CD4-positive, alpha-beta T cell treated with Interleukin-15 for 4 hours (primary cell): ENCODE measurements at places on chromosomes 5 and 9.

- no peak for DNase-seq
Measured at GRCh38 chr9:107020040-107020530, 157.1 kb downstream of the ZNF462 start.

GRCh38 chr5:170293273-170293672 is 4.3 kb downstream of the LCP2 start:
- peak; percentile 78 for DNase-seq

- no peak for DNase-seq
Measured at GRCh38 chr9:129173296-129174101, 4.6 kb downstream of the IER5L start.

- no peak for DNase-seq
Measured at GRCh38 chr5:180639741-180640610, 9.4 kb downstream of the FLT4 start.

GRCh38 chr5:9239071-9239470 is 306.8 kb downstream of the SEMA5A start:
- no peak for DNase-seq

DNA sequence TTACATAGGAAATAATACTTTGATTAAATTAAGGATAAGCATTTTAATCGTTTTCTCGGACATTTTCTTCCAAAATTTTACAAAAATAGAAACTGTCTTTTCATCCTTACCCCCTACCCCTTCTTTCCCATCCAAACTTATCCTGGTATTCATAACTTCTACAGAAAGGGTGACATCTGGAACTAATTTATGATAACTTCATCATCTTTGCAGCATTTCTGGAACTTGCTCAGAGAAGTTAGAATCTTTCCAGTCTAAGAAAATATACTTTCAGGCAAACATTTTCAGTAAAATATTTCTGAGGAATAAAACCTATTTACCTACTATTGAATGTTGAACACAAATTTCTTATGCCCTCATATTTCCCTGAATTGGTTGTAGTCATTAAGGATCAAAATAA is 309.0 kb downstream of the MAN2A1 start:
- DNase-seq = no peak

DNA sequence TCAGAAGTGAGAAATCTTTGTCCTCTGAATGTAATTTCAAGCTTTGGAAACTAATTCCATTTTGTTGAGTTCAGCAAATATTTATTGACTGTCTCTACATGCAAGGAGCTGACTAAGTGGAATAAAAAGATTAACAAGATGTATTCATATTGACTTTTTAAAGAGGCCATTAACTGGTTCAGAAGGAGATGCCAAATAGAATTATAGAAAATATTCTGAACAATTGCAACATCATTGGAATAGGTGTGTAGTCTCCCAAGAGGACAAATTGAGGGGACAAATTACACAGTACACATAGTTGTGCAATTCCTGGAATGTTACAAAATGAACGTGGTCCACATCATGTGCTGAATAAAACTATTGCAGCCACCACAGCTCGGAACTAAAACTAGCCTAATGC is 224.2 kb downstream of the NPR3 start:
- DNase-seq = no peak

- no peak for DNase-seq
Measured at GRCh38 chr5:168162464-168162863, 129.0 kb upstream of the WWC1 start.

DNA sequence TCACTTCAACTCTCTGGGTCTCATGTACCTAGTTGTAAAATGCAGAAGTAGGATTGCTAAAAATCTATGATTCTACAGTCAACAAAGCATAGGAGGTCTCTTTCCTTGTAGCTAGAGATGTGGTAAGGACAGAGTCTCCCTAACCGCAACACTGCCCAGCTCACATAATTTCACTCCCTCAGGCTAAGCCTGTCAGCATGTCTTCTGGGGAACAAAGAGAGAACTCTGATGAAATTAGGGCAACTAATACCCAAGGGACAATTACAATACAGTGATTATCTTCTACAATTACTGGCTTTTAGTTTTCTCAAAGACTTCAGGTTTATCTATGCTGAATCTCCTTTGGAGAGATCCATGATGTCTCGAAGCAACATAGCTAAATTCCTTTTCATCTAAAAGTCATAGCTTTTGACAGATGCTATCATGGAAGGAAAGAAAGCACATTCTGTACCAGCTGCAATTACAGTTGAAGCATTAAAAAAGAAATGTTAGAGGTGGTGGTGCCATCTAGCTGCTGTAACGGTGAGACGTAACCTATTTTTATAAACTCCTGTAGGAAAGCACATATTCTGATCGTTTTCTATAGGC is 141.1 kb upstream of the TARS1 start:
- no peak for DNase-seq

DNA sequence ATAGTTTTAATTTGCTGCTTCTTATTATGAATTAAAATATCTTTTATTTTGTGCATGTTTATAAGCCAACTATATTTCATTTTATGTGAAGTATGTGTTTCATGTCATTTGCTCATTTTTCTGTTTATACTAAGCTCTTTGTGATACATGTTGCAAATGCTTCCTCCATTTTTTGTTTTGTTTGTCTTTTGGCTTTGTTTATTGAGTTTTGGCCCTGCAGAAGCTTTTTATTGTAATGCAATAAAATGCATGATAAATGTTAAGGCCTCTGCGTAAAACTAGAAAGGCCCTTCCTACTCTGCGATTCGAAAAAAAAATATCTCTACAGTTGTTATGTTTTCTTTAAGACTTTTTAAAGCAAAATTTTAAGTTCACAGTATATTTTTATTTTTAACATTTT is 9.4 kb downstream of the ZNF366 start:
- DNase-seq = no peak

DNA sequence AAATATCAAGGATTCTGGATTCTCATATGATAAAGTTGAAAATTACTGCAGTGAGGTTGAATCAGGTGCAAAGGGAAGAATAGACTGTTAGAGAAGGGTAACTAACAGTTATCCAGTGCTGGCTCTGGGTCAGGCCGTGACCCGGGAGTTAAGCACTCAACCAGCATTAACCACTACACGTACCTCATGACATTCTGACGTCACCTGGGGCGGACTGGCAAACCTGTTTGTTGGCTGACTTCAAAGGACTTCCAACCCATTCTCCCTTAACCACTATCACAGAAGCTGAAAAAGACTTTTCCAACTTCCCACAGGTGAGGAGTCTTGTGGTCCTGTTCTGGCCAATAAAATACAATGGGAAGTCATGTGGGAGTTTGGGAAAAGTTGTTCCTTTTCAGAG is 268.9 kb downstream of the ENC1 start:
- DNase-seq = no peak

DNA sequence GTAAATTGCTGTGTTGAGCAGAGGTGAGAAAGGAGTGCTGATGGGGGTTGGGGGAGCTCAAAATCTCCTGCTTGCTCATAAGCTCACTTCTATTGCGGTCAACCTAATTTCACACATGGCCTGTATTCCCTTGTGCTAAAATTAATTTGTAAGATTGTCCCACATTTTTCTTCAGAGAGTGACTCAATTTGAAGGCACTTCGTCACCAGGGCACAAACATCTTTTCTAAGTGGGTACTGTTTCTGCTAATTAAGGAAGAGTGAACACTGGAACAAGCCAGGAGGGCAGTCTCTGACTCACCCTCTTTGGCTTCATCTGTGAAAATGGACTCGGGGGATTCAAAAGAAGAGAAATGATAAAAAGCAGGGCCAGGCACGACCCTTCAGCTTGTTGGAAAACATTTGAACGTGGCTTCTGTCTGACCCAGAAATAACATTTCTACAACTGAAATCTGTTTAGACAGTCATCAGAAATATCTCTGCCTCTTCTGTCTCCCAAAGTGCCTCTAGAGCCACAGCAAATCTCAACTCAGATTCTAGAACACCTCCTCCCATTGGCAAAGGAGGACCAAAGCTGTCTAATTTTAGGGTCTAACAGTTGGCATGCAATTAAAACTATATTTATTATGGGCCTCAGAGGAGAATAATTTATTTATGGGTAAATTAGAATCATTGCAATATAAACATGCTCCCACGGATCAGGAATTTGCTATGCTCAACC is 49.8 kb downstream of the FEM1C start:
- DNase-seq = no peak

DNA sequence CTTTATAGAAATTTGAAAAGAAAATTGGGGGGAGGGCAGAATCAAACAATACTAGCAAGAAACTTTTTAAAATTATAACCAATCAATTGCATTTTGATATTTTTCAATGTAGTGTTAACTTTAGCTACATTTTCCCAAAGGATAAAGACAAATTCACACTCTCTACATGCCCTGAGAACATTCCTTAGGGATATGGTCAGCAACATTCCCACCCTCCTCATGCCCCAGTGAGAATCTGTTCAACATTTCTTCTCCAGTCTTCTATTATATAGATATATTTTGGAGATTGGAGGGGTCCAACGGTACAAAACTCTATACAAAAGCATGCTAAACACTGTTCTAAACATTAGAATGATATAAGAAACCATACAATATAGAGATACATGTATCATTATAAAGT is 11.6 kb upstream of the PRR16 start:
- no peak for DNase-seq

DNA sequence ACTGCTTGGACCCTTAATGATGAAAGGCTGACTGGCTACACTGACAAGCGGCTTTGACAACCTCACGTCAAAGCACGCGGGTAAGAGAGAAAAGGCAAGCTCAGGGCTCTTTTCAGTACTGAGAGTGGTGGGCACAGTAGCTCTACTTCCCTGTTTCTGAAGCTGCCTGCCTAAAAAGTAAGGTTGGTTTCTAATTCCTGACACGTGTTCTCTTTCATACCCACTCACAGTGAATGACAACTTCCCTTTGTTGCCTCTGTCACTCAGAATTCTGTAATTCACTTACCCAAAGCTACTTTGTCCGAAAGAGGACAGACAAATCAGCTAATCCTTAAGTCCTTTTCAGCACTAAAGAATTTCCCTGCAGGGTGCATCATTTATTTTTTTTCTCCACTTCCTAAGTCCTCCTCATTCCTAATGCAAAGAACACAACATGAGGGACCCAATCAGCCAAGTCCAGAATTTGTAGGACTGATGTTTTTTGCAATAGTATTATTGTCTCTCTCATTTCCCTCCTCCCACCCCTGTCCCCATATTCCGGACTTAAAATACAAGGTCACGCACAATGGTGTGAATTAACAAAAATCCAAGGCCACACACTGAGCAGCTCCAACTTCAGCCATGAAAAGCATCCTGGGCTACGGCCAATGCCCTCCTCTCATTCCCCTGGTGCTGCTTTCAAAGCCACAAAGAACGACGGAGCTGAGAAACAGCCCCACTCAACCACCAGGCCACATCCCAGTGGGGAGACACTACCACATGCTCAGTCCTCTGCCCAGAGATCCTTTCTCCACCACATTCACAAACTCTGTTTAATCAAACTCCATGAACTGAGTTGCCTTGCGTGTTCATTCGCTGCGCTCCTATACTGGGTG is 221.0 kb downstream of the TSSK1B start:
- DNase-seq = no peak

GRCh38 chr5:82861701-82862100 is 215.5 kb downstream of the TMEM167A start:
- no peak for DNase-seq

- DNase-seq = no peak
Measured at GRCh38 chr9:98323831-98324135, 68.3 kb upstream of the TBC1D2 start.

DNA sequence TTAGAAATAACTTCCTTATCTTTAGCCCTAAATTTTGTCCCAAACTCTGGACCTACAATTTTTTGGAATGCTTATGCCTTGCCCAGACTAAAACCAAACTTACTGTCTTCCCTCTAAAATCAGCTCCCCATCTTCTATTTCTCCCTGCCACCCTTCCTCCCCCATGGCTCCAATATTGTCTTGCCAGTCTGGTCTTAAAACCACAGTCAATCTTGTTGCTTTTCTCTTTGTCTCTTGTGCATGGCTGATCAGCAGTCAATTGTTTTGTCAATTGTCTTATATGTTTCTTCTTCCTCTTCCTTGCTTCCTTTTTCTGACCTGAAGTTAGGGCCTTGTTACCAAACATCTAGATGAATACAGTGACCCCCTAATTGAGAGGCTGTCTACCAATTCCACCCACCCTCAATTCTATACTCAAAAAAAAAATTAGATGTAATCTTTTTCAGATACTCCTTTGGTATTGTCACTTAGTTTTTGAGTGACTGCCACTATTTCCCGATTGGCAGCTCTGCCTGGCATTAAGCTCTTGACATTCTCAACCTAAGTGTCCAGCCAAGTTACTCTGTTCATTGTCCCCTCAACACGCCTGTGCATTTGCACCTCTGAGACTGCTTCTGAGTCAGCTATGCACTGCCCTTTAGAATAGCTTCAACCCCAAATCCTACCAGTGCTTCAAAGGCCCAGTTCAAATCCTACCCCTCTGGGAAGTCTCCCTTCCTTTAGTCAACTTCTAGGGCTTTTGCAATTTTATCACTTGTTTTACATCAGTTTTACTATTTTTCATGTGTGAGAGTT is 2.5 kb downstream of the PDCD1LG2 start:
- no peak for DNase-seq

- DNase-seq = no peak
Measured at GRCh38 chr5:77874691-77875090, 98.6 kb upstream of the TBCA start.

GRCh38 chr9:79526149-79526672 is 45.6 kb upstream of the TLE4 start:
- no peak for DNase-seq

- no peak for DNase-seq
Measured at GRCh38 chr5:92283521-92283920, 900.4 kb upstream of the ARRDC3 start.

DNA sequence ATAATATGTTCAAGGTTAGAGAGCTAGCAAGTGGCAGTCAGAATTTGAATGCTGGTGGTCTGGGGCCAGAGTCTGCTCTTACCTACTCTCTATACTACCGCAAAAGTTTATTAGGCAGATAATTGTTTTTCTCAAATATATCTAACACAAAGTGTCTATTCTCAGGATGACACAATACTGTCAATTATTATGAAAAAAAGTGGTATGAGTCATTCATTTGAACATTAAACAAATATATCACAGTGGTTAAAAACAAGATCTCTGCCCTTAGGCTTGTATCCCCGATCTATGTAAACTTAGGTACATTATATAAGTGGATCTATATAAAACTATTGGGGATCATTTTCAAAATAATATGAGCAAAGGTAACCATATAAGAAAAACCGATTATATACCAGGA is 354.9 kb downstream of the CETN3 start:
- DNase-seq = no peak
